Mammary microvascular endothelial cell (primary cell): ENCODE measurements at places on chromosomes 7 and 10. TPM values are rescaled to one million over a fixed set of nuclear protein-coding genes. Genes with fewer than 3 reads are reported as not detected.

The SAMD9L gene
- 35.8 and 40.4 TPM in 2 replicates for total RNA-seq

The GRM3 gene
- not detected in 2 replicates for total RNA-seq

The KLF14 gene
- total RNA-seq, result not detected in 2 replicates

The LRIT1 gene
- not detected in 2 replicates for total RNA-seq

The VAX1 gene
- total RNA-seq, result not detected in 2 replicates

The MPP7 gene
- 0.34 and 0.47 TPM in 2 replicates for total RNA-seq

The PLEKHS1 gene
- total RNA-seq, result not detected in 2 replicates

The SSC4D gene
- 0.73 and 0.79 TPM in 2 replicates for total RNA-seq

The NCF1 gene
- 0.40 TPM in 1 of 2 replicates, not detected in the other for total RNA-seq

The SRGN gene
- 1,443 and 1,601 TPM in 2 replicates for total RNA-seq

The LIPM gene
- not detected in 2 replicates for total RNA-seq

The DDX21 gene
- 103 and 105 TPM in 2 replicates for total RNA-seq

The ANKMY2 gene
- total RNA-seq, result 9.1 and 10.9 TPM in 2 replicates

The OGDHL gene
- total RNA-seq, result not detected in 2 replicates

The GHRHR gene
- total RNA-seq, result not detected in 2 replicates

The NODAL gene
- total RNA-seq, result not detected in 2 replicates

The SMKR1 gene
- total RNA-seq, result 0.30 and 1.2 TPM in 2 replicates

The TCF7L2 gene
- 2.9 and 3.2 TPM in 2 replicates for total RNA-seq

The CYP2C19 gene
- not detected in 2 replicates for total RNA-seq

The AOAH gene
- total RNA-seq, result 0.07 TPM in 1 of 2 replicates, not detected in the other

The GTF2IRD1 gene
- 11.6 and 16.9 TPM in 2 replicates for total RNA-seq

The CCL24 gene
- not detected in 2 replicates for total RNA-seq

The ZNF804B gene
- total RNA-seq, result not detected in 2 replicates

The SPDYE11 gene
- not detected in 2 replicates for total RNA-seq

The CFAP69 gene
- 0.27 and 0.74 TPM in 2 replicates for total RNA-seq

The ABCB4 gene
- 2.1 TPM in 2 replicates for total RNA-seq

The VPS26A gene
- 39.3 and 40.4 TPM in 2 replicates for total RNA-seq

The GALNT11 gene
- 37.6 and 43.1 TPM in 2 replicates for total RNA-seq

The ADIRF gene
- 34.7 and 71.8 TPM in 2 replicates for total RNA-seq

The PLCE1 gene
- total RNA-seq, result 0.10 and 0.13 TPM in 2 replicates

The TAX1BP1 gene
- total RNA-seq, result 44.8 and 45.5 TPM in 2 replicates

The WASHC2A gene
- total RNA-seq, result 42.4 and 42.8 TPM in 2 replicates

The VSTM2A gene
- not detected in 2 replicates for total RNA-seq

The REPIN1 gene
- 124 and 135 TPM in 2 replicates for total RNA-seq

The WNT8B gene
- total RNA-seq, result not detected in 2 replicates

The CXCL12 gene
- total RNA-seq, result 16.2 and 19.4 TPM in 2 replicates

The SH2D4B gene
- not detected in 2 replicates for total RNA-seq

The PDZD7 gene
- total RNA-seq, result 0.07 and 1.8 TPM in 2 replicates

The CDCA7L gene
- total RNA-seq, result 28.4 and 33.1 TPM in 2 replicates

The HOXA11 gene
- 3.1 and 4.0 TPM in 2 replicates for total RNA-seq

The PALD1 gene
- 31.8 and 32.5 TPM in 2 replicates for total RNA-seq

The GIMAP7 gene
- 20.4 and 26.2 TPM in 2 replicates for total RNA-seq

The MSS51 gene
- 0.30 and 0.40 TPM in 2 replicates for total RNA-seq

The MSMB gene
- total RNA-seq, result not detected in 2 replicates

The MRC1 gene
- 17.5 and 17.9 TPM in 2 replicates for total RNA-seq

The EVX1 gene
- not detected in 2 replicates for total RNA-seq

The GRM8 gene
- total RNA-seq, result 0.30 TPM in 1 of 2 replicates, not detected in the other

The IRF5 gene
- 0.20 and 2.9 TPM in 2 replicates for total RNA-seq

The PIP gene
- not detected in 2 replicates for total RNA-seq

The VWA2 gene
- total RNA-seq, result not detected in 2 replicates

The JCAD gene
- 24.7 and 27.5 TPM in 2 replicates for total RNA-seq

The ASZ1 gene
- total RNA-seq, result not detected in 2 replicates

The TLX1 gene
- not detected in 2 replicates for total RNA-seq

The HYCC1 gene
- 64.3 and 80.9 TPM in 2 replicates for total RNA-seq

The THSD7A gene
- total RNA-seq, result 2.8 and 4.0 TPM in 2 replicates

The BTBD16 gene
- total RNA-seq, result not detected in 2 replicates

The GIMAP8 gene
- 16.7 and 18.3 TPM in 2 replicates for total RNA-seq
